ENCODE measurements at places on chromosomes 13 and 19.

DNA sequence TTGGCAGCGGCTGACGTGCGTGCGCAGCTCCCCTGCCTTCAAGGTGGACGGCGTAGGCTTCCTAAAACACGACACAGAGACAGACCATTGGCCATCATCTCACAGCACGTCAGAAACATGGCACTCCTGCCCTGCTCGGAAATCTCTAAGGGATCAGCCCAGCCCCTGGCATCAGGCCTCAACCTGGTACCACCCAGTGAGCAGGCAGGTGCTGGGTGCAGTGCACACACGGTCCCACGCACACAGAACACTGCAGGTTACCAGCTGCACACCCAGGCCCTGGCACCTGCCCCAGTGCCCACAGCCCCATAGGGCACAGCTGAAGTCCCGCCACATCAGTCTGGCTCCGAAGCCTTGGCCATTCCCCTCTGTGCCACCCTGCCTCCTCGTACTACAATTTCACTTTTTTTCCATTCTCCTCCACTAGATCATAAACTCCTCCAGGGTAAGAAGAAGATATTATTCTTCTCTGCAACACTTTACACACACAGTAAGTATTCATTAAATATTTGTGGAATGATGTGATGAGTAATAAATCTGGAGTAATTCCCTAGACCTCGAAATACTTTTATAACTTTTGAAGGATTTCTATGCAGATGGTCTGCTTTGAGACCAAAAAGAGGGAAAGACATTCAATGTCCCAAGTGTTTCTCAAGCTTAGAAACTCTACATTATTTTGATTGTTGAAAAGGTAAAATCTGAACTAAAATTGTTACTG, 156.4 kb downstream of the COL4A1 start:
- DNase-seq = peak; percentile 59

GRCh38 chr13:37656247-37656940, 57.8 kb upstream of the POSTN start:
- DNase-seq = peak; percentile 92

- DNase-seq = no peak
These were observed 24.1 kb upstream of the PTPRS start for GRCh38 chr19:5364674-5365073.

GRCh38 chr19:7772752-7773291, 9.8 kb downstream of the CLEC4M start:
- DNase-seq = no peak

DNA sequence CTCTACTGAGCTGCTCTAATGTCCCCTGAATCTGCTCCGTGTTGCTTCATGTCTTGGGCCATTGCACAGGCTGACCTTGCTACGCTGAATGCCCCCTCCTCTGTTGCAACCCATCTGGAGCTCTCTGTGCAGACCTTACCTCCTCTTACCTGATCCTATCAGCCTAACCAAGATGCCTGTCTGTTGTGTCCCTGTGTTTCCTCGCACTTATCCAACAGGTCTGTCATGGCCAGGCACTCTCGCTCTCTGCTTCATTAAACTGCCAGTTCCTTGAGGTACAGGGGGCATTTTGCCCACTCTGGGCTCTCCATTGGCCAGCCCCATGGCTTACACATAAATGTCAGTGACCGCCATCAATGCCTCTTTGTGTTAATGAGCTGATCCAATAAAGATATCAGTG, 277.7 kb upstream of the TSHZ3 start:
- DNase-seq = no peak

- no peak for DNase-seq
These were observed 358.6 kb downstream of the TDRD3 start for GRCh38 chr13:60755380-60756163.

DNA sequence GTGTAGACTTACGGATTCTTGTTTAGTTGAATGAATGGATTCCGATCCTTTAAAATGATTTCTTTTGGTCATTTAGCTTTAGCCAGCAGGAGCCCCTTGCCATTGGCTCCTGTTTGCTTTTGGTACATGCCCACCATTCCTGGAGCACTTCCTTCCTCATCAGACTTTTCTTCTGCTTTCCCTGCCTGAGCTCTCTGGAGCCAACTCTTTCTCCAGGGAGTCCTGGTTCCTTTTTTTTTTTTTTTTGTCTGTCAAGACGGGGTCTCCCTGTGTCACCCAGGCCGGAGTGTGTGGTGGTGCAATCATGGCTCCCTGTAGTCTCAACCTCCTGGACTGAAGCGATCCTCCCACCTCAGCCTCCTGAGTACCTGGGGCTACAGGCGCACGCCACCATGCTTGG, 37.8 kb downstream of the SMARCA4 start:
- no peak for DNase-seq
